Activated CD8-positive, alpha-beta memory T cell treated with anti-CD3 and anti-CD28 coated beads, Interleukin-2, amount 10 ng/mL, durations not matched to agents 7 days and 5 days (primary cell): ENCODE measurements at places on chromosomes 5 and 9.

- DNase-seq, result peak; percentile 64
- peaks cover 41% of the 10 kb centered on the region for H3K4me1 ChIP-seq
- peaks cover 68% of the 10 kb centered on the region for H3K27me3 ChIP-seq
Measured at GRCh38 chr5:98774192-98775033, 950 bp downstream of the RGMB start.

DNA sequence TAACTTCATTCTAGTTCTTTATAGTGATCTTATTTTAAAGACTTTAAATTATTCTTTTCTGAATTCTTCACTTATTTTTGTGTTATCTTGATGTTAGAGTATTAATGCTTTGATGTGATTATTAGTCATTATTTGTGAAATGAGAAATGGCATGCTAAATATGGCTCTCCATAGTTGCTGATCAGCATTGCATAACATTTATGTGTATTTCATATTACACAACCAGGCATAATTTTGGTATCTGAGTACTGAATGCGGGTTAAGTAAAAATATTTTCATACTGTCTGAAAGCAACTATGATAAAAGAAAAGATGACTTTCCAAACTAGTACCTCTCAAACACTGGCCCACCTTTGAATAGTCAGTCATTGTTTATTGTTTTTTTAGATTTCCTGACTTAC lies 41.1 kb upstream of the CCNH start:
- H3K27me3 ChIP-seq, result peaks cover 10% of the 10 kb centered on the region
- DNase-seq, result no peak
- H3K4me3 ChIP-seq, result no peak overlapping the region
- H3K36me3 ChIP-seq, result no peaks in the 10 kb centered on the region
- no peak overlapping the region for H3K27ac ChIP-seq

DNA sequence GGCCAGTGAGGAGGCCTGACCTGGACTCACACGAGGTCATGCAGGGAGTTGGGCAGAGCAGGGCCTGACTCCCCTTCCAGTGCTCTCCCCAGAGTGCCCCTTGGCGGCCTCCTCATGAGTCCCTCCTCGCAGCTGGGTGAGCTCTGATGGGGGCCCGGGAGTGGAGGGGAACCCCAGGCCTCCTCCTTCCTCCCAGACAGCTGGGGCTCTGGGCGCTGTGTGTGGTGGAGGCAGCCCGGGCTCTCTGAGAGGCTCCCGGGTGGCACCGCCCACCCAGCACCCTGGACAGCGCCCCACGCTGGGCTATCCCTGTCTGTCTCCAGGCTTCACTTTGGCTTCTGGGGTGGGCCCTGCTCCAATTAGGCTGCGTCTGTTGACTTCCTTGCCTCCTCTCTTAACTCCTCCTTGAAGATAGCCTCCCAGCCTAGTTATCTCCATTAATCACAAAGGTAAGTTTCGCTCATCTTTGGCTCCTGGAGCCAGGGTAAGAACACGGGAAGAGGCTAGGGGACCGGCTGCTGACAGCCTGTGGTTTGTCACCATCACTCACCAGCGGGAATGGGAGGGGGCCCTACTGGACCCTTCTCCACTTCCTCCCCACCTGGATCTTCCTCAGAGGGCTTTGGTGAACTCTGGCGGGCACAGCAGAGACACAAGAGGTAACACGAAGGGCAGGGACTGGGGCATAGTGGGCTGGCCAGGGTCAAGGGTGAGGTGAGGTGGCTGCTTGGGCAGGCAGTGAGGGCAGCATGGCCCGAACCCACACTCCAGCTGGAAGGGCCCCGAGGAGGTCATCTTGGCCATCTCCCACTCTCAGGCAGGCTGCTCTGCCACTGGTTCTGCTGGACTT lies 13.1 kb downstream of the PSD2 start:
- H3K36me3 ChIP-seq, result no peaks in the 10 kb centered on the region
- DNase-seq, result peak; percentile 60
- H3K27ac ChIP-seq, result no peak overlapping the region
- H3K4me3 ChIP-seq, result no peak overlapping the region

GRCh38 chr5:153938191-153938842 lies 100.4 kb downstream of the FAM114A2 start:
- H3K27ac ChIP-seq, result no peak overlapping the region
- H3K4me1 ChIP-seq, result no peaks in the 10 kb centered on the region
- no peak for DNase-seq
- H3K4me3 ChIP-seq, result no peak overlapping the region

DNA sequence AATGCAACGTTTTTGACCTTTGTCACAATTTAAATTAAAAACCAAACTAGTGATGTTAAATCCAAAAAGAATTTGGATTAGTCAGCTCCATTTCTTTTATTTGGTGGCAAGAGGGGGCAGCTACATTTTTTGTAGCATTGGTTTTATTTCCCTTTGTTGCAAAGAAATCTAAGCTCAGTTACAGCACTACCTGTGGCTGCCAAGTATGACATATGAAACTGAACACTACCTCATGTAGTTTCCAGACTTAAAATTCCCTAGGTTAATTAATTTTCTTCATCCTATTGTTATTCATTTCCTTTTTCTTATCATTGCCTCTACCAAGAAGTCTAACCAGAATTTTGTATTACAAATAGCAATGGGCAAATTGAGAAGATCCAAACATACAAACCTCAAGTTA lies 393.5 kb downstream of the BRINP1 start:
- no peak overlapping the region for H3K4me3 ChIP-seq
- H3K27ac ChIP-seq, result no peak overlapping the region
- no peaks in the 10 kb centered on the region for H3K36me3 ChIP-seq
- H3K27me3 ChIP-seq, result no peaks in the 10 kb centered on the region
- H3K4me1 ChIP-seq, result no peaks in the 10 kb centered on the region
- no peak for DNase-seq

- DNase-seq, result no peak
- H3K4me1 ChIP-seq, result peaks cover 7% of the 10 kb centered on the region
- no peaks in the 10 kb centered on the region for H3K27me3 ChIP-seq
- H3K27ac ChIP-seq, result no peak overlapping the region
- H3K36me3 ChIP-seq, result no peaks in the 10 kb centered on the region
Measured at GRCh38 chr9:127203681-127204327, 60.8 kb upstream of the GARNL3 start.

- no peak overlapping the region for H3K27ac ChIP-seq
- no peak for DNase-seq
- H3K27me3 ChIP-seq, result no peaks in the 10 kb centered on the region
- no peak overlapping the region for H3K4me3 ChIP-seq
- no peaks in the 10 kb centered on the region for H3K4me1 ChIP-seq
Measured at GRCh38 chr5:170769246-170769645, 14.3 kb upstream of the GABRP start.

DNA sequence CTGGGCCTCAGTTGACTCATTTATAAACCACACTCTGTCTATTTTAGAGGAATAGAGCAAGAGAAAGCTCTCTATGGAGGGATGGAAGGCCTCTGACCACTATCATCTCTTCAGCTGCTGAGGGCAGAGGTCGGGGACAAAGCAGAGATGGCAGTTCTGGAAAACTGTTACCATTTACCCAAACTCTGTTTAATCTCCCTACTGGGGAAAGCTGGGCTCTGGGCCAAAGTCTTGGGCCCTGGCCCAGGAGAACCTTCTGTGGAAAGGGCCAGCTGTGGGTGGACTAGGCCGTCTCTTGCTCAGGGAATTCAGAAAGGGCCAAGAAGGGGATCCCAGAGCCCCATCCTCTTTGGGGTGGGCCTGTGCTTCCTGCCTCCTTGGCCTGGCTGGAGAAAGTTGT lies 100.0 kb downstream of the PSD2 start:
- no peak overlapping the region for H3K4me3 ChIP-seq
- peaks cover 32% of the 10 kb centered on the region for H3K27me3 ChIP-seq
- no peak for DNase-seq
- H3K4me1 ChIP-seq, result no peaks in the 10 kb centered on the region
- no peaks in the 10 kb centered on the region for H3K36me3 ChIP-seq

GRCh38 chr9:124284940-124285441 lies 27.2 kb downstream of the NEK6 start:
- H3K27me3 ChIP-seq, result no peaks in the 10 kb centered on the region
- no peak overlapping the region for H3K4me3 ChIP-seq
- no peaks in the 10 kb centered on the region for H3K36me3 ChIP-seq
- no peak for DNase-seq
- peaks cover 31% of the 10 kb centered on the region for H3K4me1 ChIP-seq
- no peak overlapping the region for H3K27ac ChIP-seq

- H3K4me3 ChIP-seq, result no peak overlapping the region
- no peaks in the 10 kb centered on the region for H3K27me3 ChIP-seq
- H3K4me1 ChIP-seq, result no peaks in the 10 kb centered on the region
- DNase-seq, result no peak
Measured at GRCh38 chr5:166948679-166949078, 1342.8 kb upstream of the WWC1 start.

DNA sequence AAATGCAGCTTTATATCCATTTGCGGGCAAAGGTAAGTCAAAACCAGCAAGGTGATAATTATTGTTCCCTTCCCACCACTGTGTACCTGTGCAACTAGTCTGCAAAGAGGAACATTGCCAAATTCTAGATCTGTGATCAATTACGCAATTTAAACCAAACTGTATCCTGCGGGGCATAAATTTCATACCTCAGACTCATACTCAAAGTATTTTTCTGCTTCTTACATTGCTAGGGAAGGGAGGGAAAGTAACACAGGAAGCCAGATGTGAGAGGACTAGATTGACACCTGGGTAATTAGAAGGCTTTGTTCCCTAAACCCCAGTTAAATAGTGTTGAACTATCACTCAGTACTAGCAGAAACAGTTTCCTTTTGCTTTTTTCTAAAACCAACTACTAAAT lies 240.2 kb upstream of the ZNF608 start:
- no peak overlapping the region for H3K4me3 ChIP-seq
- H3K27ac ChIP-seq, result no peak overlapping the region
- H3K4me1 ChIP-seq, result no peaks in the 10 kb centered on the region
- DNase-seq, result no peak

- H3K27me3 ChIP-seq, result no peaks in the 10 kb centered on the region
- H3K27ac ChIP-seq, result no peak overlapping the region
- no peaks in the 10 kb centered on the region for H3K36me3 ChIP-seq
- no peak for DNase-seq
Measured at GRCh38 chr9:107907255-107907654, 417.7 kb upstream of the KLF4 start.

- H3K4me1 ChIP-seq, result no peaks in the 10 kb centered on the region
- H3K27me3 ChIP-seq, result no peaks in the 10 kb centered on the region
- H3K36me3 ChIP-seq, result no peaks in the 10 kb centered on the region
- no peak overlapping the region for H3K4me3 ChIP-seq
Measured at GRCh38 chr5:38135486-38136039, 122.8 kb upstream of the EGFLAM start.

GRCh38 chr9:126549246-126550006 lies 64.3 kb upstream of the LMX1B start:
- H3K27ac ChIP-seq, result no peak overlapping the region
- no peaks in the 10 kb centered on the region for H3K36me3 ChIP-seq
- H3K4me1 ChIP-seq, result no peaks in the 10 kb centered on the region

- no peak overlapping the region for H3K27ac ChIP-seq
- no peaks in the 10 kb centered on the region for H3K4me1 ChIP-seq
- peaks cover 28% of the 10 kb centered on the region for H3K27me3 ChIP-seq
Measured at GRCh38 chr5:174911118-174911517, 186.7 kb downstream of the MSX2 start.

- no peaks in the 10 kb centered on the region for H3K36me3 ChIP-seq
- H3K27me3 ChIP-seq, result peaks cover 14% of the 10 kb centered on the region
- no peaks in the 10 kb centered on the region for H3K4me1 ChIP-seq
- no peak overlapping the region for H3K27ac ChIP-seq
Measured at GRCh38 chr9:114061292-114061691, 16.8 kb downstream of the AMBP start.
